ENCODE measurements at places on chromosomes 2 and 18. TPM values are rescaled to one million over a fixed set of nuclear protein-coding genes. Genes with fewer than 3 reads are reported as not detected.

EDAR gene
- not detected for total RNA-seq

IL1R2 gene
- total RNA-seq, result not detected

LAMA1 gene
- 131 TPM for total RNA-seq

AKAIN1 gene
- not detected for total RNA-seq

HOXD8 gene
- total RNA-seq, result 14.5 TPM

COL6A3 gene
- 0.11 TPM for total RNA-seq

DCDC2C gene
- not detected for total RNA-seq

WIPF1 gene
- 8.2 TPM for total RNA-seq

ATF2 gene
- 30.2 TPM for total RNA-seq

SULT1C4 gene
- not detected for total RNA-seq

All from SK-MEL-5 (cell line).